CD4-positive, CD25-positive, alpha-beta regulatory T cell (primary cell): ENCODE measurements at places on chromosomes 1 and 21. TPM values are rescaled to one million over a fixed set of nuclear protein-coding genes. Genes with fewer than 3 reads are reported as not detected.

The KLHL21 gene
- total RNA-seq, result 34.4 TPM

The SPRR2E gene
- total RNA-seq, result not detected

DNA sequence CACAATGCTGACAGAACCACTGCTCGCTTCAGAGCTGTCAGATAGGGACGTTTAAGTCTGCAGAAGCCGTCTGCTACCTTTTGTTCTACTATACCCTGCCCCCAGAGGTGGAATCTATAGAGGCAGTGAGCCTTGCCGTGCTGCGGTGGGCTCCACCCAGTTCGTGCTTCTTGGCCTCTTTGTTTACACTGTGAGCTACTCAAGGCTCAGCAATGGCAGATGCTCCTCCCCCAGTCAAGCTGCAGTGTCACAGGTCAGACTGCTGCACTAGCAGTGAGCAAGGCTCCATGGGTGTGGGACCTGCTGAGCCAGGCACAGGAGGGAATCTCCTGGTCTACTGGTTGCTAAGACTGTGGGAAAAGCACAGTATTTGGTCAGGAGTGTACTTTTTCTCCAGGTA is 47.1 kb downstream of the LEPR start:
- H3K36me3 ChIP-seq, result no peaks in the 10 kb centered on the region
- H3K27me3 ChIP-seq, result no peaks in the 10 kb centered on the region
- H3K4me3 ChIP-seq, result no peak overlapping the region
- H3K27ac ChIP-seq, result no peak overlapping the region
- H3K4me1 ChIP-seq, result no peaks in the 10 kb centered on the region

DNA sequence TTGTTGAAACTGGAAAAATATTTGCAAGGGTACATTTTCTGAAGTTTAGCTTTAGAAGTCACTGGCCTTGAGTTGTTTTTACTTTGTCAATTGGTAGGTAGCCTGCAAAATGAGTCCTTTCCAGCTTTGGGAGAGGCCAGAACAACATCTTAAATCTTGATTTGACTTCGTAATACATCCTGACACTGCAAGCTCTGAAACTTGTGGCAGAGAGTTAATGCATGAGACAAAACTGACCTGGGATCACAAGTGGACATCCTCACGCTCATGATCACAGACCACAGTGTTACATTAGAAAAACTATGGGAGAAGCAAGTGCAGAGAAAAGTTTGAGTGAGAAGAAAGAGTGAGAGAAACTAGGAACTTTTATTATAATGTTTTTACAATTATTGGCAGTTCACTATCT is 550.9 kb downstream of the USP25 start:
- DNase-seq, result no peak
- H3K36me3 ChIP-seq, result no peaks in the 10 kb centered on the region

DNA sequence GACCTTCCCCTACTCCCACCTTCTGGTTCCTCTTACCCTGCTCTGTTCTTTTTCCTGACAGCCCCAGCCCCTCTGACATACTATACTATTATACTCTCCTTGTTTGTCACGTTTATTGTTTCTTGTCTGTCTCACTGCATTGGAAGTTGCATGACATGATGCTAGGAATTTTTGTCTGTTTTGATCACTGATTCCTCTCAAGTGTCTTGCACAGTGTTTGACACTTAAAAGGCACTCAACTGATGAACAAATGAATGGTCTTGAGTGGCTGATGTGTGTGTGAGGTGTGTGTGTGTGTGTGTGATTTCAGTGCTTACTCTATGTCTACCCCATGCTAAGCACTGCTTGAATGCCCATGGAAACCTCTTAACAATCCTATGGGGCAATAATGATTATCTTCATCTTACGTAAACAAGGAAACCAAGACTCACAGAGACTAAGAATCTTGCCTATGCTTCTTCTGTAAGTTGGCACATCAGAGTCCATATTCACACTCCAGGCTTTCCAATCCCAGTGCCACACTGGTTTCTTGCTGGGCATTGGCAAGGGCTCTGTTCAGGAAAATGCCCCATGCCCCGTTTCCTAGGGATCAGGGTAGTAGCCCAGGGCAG is 59.7 kb downstream of the ATP1A1 start:
- H3K4me3 ChIP-seq, result no peak overlapping the region
- H3K36me3 ChIP-seq, result no peaks in the 10 kb centered on the region
- peaks cover 3% of the 10 kb centered on the region for H3K27me3 ChIP-seq

DNA sequence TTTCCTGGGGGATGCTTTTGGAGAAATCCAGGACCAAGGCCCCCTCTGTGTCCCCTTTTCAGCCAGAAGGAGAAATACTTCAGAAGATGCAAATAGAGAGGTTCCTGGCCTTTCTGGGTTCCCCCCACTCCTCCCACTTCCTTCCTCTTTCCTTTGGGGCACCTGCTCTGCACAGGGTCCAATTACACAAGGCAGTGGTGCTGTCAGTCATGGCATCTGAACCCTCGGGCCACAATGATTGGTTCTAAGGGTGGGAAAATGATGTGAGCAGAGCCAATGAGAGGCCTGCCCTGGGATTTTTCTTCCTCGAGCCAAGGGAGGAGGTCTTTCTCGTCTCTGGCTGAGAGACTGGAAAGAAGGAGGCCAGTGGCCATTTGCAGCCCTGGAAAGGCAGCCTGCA is 282.2 kb downstream of the NPHP4 start:
- no peak overlapping the region for H3K27ac ChIP-seq
- no peaks in the 10 kb centered on the region for H3K27me3 ChIP-seq
- H3K36me3 ChIP-seq, result no peaks in the 10 kb centered on the region

DNA sequence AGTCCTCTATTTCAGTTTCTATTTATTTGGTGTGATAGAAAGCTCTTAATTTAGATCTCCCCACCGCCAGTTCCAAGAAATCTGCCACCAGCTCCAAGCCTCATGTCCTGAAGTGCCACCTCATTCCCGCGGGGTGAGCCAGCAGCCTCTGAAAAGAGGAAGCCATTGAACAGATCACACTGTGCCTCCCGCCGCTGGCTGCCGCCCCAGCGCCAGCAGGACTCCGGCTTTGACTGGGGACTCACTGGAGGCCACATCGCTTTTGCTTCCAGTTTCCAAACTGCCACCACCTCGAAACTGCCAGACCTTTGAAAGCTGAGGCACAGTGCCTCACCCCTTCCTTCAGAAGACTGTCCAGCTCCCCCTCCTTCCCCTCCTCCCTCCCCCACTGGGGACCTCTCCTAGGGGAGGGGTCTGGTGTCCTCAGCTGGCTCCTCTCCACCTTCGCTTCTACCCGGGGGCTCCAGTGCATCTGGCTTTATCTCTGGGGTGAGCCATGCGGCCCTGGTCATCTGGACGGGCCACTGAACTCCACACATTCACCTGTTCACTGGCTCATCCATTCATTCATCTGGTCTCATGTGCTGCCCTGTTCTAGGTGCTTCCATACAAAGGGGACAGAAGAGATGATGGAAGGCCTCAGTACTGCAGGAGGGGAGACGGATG is 58.9 kb downstream of the VPS26C start:
- H3K27me3 ChIP-seq, result no peaks in the 10 kb centered on the region
- no peak for DNase-seq
- H3K4me1 ChIP-seq, result no peaks in the 10 kb centered on the region
- H3K36me3 ChIP-seq, result peaks cover under 1% of the 10 kb centered on the region
